ENCODE measurements at places on chromosomes 1 and 21.

DNA sequence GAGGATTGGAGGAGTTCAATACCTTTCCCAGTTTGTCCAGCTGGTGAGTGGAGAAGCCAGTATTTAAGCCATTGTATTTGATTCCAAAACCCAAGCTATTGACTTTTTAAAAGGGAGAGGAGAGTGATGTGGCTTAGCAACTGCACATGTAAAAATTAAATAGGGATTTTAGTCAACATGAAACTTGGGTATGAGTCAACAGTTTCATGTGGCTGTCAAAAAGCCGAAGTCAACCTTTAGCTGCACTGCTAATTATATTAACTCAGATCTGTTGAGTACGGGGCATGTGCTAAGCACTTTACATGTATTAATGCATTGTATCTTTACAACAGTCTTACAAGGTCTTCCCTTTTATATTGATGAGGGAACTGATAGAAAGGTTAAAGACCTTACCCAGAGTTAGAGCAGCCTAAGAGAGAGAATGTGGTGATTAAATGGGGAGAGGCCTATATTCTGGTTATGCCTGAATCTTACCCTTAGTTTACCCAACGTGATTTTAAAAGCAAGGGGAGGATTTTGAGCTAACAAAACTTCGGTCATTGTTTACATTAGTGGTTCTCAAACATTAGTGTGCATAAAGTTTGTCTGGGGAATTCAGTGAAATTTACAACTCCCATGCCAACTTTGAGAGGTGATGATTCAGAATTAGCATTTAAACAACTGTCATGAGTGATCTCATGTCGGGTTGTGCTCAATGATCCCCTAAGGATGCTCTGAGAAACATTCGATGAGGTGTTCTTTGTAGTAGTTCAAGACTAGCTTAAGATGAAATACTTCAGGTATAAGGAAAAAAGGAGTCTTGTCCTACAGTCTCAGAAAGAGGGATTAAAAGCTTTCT, 6.9 kb upstream of the SLC35F3 start:
- no peak for DNase-seq

DNA sequence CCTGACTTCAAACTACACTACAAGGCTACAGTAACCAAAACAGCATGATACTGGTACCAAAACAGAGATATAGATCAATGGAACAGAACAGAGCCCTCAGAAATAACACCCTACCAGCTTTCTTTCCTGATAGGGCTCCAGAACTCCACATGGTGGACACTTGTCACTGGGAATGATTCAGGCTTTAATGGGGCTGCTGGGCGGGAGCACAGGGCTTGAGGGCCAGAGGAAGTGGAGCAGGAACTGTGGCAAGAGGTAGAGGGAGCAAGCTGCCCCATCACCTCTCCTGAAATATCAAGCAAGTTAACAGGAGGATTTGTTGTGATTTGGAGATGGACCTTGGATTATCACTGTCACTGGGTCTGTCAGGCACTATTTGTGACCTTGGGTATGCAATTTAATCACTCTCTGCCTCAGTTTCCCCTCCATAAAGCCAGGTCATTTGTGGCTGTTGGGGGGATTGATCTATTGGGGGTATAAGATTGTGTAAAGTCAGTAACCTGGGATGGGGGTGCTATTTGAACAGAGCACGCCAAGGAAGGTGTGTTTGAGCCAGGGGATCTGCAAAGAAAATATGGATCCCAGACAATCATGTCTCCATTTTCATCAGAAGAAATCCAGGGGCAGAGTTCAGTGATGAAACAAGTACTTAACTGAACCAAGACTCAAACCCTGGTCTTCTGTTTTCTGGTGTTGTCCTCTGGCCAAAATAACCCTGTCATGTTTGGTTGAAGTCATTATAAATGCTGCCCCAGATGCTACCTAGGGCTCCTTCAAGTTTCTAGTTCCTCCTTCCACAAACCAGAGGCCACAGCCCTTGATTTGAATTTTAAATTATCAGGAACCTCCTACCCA, 25.2 kb downstream of the ETS2 start:
- no peak for DNase-seq

GRCh38 chr1:175116903-175117302, 49.3 kb downstream of the TNN start:
- DNase-seq = no peak

DNA sequence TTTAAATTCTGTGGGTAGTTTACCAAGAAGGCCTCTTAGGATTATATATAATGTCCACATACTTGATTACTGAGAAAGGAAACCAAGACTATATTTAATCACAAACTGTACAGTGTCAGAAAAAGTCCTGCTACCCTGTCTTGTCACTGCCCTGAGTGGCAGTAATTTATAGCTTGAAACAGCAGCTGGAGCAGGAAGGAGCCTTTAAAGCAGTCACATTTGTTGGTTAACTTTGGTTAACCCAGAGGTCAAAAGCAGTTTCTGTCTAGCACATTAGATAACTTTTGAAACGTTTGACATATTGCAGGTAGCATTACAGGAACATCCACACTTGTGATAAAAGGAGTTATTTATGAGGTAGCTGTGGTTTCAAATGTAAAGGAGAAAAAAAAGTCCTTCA, 161.7 kb downstream of the ROR1 start:
- DNase-seq = no peak

DNA sequence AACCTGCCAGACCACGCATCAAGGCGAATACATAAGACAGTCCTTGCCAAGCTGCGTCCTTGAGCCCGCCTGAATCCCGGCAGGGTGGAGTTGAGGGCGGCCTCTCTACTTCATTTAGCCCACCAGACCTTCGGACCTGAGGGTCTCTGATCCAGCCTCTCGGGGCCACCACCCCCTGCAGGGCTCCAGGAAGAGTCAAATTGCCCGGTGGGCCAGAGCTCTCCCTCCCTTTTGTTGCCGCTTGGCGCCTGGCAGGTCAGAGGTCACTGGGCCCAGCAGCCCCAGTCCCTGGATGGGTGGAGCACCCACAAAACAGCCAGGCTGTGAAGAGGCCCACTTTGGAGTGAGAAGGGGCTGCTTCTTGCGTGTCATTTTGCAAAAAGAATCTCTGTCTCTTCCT, 9.0 kb downstream of the GNG4 start:
- no peak for DNase-seq

- peak; percentile 29 for DNase-seq
These were observed 15.8 kb downstream of the SLC45A3 start for GRCh38 chr1:205664399-205665017.

DNA sequence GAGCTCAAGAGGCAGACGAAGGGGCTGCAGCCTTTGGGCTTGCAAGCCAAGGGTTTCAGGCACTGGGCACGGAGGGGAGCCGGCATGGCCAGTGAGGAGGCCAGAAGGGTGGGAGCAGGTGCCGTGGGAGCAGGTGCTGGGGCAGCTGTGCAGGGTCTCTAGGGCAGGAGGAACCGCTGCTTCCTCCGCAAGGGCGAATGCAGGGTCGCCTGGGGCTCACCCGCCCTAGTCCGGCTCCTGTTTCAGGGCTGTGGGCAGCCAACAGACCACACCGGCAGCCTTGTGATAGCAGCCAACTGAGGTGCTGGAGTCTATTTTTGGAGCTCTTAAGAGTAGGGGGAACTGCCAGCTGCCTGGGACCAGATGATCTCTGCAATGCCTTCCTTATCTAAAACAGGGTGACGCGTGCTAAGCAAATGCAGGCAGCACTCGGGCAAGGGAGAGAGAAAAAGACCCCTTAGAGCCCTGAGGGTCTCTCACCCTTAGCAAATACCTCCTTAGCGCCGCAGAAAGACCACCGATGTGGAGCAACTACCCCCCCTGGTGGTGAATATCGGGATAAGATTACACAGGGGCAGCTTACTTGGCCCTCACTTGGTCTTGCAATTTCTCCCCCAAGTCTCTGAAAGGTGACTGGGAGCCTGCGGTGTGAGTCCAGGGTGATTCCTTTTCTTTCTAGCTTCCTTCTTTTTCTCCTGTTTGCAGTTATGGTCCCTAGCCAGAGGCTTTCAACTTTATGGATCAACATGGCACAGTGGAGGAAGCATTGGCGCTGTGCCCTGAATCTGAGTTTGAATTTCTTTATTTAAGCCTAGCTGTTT, 20.7 kb upstream of the MAPKAPK2 start:
- DNase-seq = peak; percentile 70

All from COR-L47 (cell line).